Smooth muscle cell of the coronary artery (primary cell): ENCODE measurements at places on chromosomes 11 and 22. TPM values are rescaled to one million over a fixed set of nuclear protein-coding genes. Genes with fewer than 3 reads are reported as not detected.

MRGPRF gene
- total RNA-seq = 2.1 and 23.3 TPM in 2 replicates

RPL27A gene
- total RNA-seq = 1,067 and 1,351 TPM in 2 replicates

GRM5 gene
- under 0.01 TPM in 1 of 2 replicates, not detected in the other for total RNA-seq

TPH1 gene
- under 0.01 TPM in 1 of 2 replicates, not detected in the other for total RNA-seq

TRIM22 gene
- 73.4 and 161 TPM in 2 replicates for total RNA-seq

UCP2 gene
- 0.60 TPM in 1 of 2 replicates, not detected in the other for total RNA-seq

IGSF9B gene
- under 0.01 and 2.2 TPM in 2 replicates for total RNA-seq

MPZL2 gene
- 0.08 and 0.94 TPM in 2 replicates for total RNA-seq
